Right ventricle myocardium superior (tissue), 1 donor: ENCODE measurements at places on chromosomes 6 and 20. TPM values are rescaled to one million over a fixed set of nuclear protein-coding genes. Genes with fewer than 3 reads are reported as not detected.

The MUC21 gene
- total RNA-seq = not detected

GRCh38 chr6:166456395-166457156 is 73.8 kb upstream of the MPC1 start:
- DNase-seq = no peak

The HDGFL1 gene
- not detected for total RNA-seq

DNA sequence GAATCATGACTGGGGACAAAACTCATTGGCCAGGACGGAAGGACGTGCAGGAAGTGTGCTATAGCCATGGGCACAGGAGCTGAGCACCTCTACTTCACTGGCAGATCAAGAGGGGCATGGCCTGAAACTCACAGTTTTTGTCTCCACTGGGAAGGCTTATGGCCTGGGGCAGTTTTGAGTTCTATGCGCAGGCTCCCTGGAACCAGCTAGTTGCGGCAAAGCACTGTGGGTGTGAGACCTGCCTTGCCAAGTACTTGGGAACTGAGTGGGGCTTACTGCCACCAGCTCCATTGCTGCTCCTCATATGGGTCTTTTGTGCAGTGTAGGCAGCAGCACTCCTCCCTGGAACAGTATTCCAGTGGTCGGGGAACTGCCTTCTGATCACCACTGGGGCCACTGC is 282.6 kb upstream of the EYS start:
- no peak for DNase-seq

GRCh38 chr20:41183391-41183790 is 46.0 kb downstream of the PLCG1 start:
- DNase-seq = peak; percentile 34

GRCh38 chr6:76264468-76264867 is 192.0 kb upstream of the IMPG1 start:
- DNase-seq = no peak

The PCMTD2 gene
- total RNA-seq = 81.9 TPM

DNA sequence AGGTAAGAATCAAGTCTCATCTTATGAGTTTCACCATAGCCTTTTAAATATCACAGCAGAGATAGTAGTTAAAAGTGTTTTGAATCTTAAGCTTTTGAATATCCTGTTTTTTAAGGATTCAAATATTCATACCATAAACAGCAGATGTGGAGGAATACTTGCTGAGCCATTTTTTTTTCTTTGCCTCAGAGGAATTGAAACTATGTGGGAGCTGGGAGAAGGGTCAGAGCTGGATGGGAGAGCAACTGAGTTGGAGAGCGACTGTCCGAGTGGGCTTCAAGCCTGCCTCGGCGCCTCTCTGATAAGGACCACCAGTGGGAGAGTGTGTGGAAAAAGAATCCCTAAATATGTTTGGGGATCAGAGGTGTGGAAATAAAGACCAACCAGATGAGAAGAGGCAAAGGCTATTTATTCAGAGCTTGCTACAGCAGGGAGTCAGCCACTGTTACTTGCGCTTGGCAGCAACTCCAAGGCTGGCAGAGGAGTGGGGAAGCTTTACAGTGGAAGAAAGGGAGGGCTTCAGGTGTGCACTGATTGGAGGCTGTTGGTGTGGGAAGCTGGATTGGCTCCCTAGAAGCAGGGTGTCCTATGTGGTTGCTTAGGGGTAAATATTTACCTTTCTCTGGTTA is 34.3 kb upstream of the MCUR1 start:
- DNase-seq = no peak

The ARFGEF3 gene
- total RNA-seq = 0.86 TPM

The MYH7B gene
- total RNA-seq = 222 TPM

DNA sequence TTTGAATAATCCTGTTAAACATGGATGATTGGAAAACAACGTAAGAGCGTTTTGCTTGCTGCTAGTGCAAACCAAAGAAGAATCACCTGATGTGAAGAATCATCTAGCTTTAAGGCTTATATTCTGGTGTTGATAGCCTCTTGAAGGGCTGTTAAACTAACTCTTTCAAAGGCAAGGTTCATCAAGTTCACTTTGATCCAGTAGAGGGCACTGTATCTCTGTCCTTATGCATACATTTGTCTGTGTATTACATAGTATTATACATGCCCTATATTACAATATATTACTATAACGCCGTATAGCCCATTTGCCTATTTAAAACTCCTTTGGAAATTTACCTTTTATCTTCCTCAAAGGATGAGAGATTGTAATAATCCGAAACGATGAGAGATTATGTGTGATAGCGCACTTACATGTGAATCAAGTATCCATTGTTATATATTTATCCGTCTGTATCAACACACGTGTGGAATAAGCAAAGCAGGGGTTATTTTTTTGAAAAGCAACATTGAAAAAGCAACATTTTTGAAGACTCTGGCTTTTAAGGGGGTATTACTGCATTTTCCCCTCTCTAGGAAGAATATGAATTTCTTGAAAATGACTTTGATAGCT is 50.8 kb upstream of the NRN1 start:
- DNase-seq = no peak

DNA sequence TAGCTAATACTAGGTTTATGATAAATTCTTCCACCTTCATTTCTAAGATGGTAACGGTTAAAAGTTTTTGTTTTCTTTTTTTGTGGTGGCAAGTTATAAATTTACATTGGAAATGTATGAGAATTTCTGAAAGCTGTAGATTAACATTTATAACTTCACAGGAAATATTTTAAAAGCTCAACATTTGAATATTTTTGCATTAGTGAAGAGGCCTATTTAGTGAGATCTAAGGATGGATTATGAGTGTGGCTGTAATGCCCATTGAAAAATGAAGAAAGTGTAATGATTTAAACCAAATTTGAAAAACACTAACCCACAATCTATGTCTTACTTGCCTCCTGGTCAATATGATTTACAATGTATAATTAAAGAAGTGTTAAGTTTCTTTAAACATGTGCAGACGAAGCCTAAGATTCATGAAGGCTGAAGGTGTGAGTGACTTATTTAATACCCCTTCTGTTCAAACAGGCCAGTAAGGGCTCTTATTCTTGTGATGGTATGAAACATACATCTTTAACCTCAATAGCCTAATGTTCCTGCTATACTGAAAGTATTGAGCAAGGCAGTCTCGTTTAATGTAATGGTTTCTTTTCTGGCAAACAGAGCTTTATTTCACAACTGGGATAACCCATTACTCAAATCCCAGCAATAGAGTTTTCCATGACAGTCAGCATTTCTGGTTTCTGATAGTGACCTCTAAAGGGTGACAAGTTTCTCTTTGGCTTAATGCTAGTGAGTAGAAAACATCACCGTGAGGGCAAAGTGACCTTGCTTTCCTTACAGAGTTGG is 13.2 kb downstream of the HDGFL1 start:
- DNase-seq = no peak

DNA sequence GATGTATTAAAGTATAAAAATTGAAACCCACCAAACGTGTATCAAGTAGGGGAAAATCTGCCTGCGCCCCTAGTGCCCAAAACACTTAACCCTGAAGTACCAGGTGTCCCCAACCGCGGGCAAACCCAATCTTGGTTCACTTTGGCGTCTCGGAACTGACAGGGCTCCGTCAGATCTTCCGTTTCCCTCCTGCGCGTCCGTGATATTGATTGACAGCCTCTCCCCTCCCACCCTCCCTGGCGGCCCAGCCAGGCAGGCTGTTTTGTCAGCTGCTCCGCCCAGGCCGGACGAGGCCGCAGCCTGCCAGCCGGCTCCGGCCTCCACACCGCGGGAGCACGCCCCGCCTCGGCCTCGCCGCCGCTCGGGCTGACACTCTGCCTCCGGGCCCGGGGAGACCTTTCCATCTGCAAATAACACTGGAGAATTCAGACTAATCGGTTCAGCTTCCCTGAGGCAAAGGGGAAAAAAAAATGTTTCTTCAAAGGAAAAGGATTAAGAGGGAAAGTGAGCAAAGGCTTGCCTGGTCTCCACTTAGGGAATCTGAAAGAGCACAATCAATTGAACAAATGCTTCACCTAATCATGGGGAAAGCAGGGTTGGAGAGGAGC is 234.9 kb upstream of the MCHR2 start:
- peak; percentile 84 for DNase-seq

The C20orf144 gene
- not detected for total RNA-seq

- DNase-seq = no peak
Observed at GRCh38 chr6:5067305-5067704, 17.8 kb upstream of the PPP1R3G start.

GRCh38 chr6:151566557-151566956 is 72.7 kb downstream of the CCDC170 start:
- no peak for DNase-seq

The MLN gene
- not detected for total RNA-seq

GRCh38 chr6:83370567-83370966 is 60.3 kb downstream of the ME1 start:
- DNase-seq = no peak

The BMP5 gene
- 2.4 TPM for total RNA-seq
